ENCODE measurements at places on chromosomes 7 and 10.
A peak's percentile ranks its signal among the peaks of the same experiment; 100 is the strongest.

- no peak for DNase-seq
Observed at GRCh38 chr7:70027867-70028266, 429.6 kb downstream of the AUTS2 start.

DNA sequence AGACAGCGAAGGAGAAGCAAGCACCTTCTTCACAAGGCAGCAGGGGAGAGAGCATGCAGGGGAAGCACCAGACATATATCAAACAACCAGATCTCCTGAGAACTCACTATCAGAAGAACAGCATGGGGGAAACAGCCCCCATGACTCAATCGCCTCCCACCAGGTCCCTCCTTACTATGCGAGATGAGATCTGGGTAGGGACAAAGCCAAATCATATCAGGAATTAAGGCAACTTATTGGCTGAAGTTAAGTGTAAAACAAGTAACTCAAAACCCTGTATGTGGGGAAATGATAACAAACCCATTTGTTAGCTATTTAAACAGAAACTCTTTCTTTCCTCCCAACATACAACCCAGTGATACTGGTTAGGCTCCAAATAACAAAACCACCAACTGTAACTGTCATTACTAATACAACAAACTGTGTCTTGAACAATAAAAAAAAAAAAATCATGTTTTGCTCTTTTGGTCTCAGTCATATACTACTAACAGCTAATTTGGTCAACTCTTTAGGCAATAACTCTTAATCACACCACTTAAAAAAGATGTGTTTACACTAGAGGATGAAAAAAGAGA lies 57.8 kb downstream of the MINDY3 start:
- DNase-seq, result no peak

DNA sequence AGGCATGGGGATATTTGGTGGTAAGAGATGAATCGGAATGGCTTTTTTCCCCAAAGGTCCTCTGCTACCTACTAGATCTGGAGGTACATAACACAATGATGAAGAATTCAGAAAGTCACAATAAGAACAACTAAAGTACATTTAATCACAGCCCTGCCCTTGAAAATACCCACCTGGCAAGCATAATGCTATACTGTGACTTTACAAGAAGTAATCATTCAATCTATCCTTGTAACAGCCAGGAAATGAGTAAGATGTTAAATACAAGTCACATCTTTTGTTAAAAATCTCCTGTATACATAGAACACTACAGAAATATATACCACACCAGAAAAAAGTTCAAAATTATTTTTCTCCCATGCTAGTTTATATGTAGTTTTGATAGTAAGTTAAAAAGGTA lies 108.3 kb upstream of the ABCB5 start:
- no peak for DNase-seq

- no peak for DNase-seq
Observed at GRCh38 chr7:26526265-26526587, 234.6 kb downstream of the SNX10 start.

DNA sequence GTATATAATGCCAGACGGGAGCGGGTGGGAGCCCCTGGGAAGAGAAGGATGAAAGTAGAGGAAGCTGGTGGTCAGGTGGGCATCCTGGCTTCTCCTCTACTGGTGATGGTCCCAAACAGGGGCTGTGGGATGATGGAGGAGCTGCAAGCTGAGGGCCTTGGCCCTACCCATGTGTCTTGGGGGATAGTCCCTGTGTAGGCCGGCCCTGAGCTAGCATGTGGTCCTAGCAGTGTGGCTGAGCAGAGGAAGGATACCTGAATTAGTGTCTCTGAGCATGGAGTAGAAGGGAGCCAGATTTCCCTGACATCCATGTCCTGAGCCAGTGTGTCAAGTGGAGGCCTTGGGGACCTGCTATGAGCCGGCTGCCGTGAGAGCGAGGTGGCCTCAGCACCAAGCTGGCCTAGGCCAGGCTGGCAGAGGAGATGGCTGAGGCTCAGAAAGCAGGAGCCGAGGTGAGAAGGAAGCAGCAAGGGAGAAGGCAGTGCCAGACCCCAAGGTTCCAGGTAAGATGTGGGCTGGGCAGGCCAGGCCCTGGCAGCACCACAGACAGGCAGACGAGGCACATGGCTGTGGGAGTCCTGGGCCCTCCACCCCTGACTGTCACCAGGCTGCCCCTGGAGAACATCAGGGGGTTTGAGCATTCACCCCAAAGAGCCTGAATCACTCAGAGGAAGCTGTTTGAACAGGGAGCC lies 150.2 kb downstream of the ABCA13 start:
- DNase-seq, result no peak

DNA sequence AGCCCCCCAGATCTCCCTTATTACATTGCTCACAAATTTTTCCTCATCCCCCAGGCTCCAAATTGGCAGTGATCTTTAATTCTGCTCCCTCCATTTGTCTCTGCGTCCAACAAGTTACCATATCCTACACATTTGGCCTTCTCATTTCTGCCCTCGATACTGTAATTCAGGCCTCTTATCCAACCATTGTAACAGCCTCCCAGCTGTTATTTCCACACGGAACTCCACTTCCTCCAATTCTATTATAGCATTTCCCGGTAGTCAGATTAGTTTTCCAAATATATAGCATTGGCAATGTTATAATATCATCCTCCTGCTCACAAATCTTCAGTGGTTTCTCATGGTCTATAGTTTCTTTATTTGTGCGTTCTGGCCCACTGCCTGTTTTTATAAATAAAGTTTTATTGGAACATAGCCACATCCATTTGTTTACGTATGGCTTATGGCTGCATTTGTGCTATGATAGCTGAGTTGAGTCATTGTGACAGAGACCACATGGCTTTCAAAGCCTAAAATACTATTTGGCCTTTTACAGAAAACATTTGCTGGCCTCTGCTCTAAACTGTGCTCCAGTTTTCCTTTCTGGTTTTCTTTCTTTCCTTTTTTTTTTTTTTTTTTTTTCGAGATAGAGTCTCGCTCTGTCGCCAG lies 126.5 kb upstream of the ZNF438 start:
- DNase-seq, result no peak

DNA sequence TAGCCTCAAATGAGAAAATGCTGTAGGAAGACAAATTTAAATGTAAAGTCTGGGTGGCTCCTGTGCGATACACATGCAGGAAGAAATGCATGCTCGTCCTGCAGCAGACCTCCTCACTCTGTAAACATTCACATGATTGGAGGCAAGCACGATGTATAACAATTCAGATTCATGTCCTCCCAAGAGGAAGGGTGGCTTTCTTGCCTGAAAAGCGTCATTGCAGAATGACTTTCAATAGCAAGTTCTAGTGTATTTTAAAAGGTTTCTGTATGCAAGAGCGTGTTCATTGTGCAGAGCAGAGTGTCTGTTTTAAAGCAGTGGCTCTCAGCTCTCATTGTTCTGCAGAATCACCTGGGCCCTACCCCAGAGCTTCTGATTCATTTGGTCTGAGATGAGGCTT lies 170.3 kb upstream of the CELF2 start:
- no peak for DNase-seq

DNA sequence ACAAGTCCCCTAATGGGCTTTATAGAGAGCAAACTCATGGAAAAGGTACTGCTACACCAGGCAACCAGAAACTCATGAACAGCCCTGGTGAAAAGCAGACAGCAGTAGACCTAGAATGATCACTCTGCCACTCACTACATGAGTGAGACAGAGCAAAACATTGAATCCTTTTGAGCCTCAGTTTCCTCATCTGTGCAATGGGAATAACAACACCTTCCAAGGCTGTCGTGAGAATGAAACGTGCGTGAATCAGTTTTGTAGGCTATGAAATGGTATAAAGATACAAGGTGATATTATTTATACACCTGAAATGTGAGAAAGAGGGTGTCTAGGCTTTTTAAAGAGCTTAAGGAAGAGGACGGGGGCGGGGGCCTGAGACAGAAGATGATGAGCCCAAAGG lies 14.3 kb upstream of the PROSER2 start:
- no peak for DNase-seq

GRCh38 chr10:132400041-132400546 lies 3.1 kb downstream of the PWWP2B start:
- DNase-seq, result no peak

DNA sequence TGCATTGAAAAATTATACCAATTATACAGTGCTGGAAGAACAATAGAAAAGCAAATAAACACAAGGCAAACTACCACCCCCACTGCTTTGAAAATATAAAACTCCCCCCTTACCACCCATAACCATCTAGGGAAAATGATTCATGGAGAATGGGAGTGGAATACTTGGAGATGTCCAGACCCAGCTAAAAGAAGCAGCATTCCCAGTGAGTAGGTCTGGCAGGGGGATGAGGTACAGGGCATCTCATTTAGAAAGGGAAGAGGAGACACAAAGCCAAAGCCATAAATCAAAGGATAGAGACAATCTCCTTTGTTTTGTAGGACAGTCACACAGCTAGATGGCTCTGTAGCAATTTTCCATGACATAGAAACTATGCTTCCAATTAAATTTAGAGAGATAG lies 36.0 kb upstream of the DGKI start:
- DNase-seq, result no peak

- DNase-seq, result no peak
Observed at GRCh38 chr10:102241032-102241443, 274 bp downstream of the PITX3 start.

DNA sequence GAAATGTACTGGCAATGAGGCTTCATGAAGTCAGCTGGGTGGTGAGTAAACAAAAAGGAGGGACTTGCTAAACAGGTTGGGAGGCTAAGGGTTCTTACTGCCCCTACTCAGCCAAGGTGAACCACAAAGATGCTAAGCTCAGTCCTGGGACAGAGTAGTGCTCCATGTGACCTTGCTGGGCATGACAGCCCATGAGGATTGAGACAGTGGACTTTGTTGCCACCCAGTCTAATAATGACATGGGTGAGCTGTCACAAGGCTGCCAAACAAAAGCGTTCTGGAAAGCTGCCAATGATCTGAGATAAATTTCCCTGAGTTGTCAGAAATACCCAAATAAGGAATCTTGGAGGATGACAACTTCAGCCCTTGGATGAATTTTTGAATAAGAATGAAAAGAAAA lies 75.2 kb downstream of the CLEC2L start:
- no peak for DNase-seq

GRCh38 chr7:150371996-150372270 lies 3.3 kb downstream of the REPIN1 start:
- DNase-seq, result no peak

GRCh38 chr10:18293536-18294510 lies 153.6 kb downstream of the CACNB2 start:
- DNase-seq, result no peak

DNA sequence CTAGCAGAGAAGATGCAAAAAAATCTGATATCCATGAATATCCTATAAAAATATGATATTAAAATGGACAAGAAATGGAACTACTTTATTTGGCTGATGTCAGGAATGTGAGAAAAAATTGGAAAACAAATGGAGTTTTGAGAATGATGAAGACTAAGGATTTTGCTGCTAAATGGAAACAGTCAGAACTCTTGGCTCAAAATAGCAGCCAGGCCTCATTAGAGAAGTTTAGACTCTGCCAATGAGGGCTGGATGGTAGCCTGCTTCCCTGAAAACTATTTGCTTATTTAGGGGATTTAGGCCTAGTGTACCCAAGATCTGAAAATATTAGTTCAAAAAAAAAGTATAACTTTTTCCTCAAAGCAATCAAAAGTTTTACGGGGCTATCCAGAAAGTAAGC lies 458.5 kb downstream of the TFEC start:
- DNase-seq, result no peak

GRCh38 chr10:47257396-47258120 lies 42.4 kb upstream of the GDF10 start:
- peak; percentile 67 for DNase-seq

GRCh38 chr7:25754333-25754732 lies 397.7 kb upstream of the NFE2L3 start:
- DNase-seq, result no peak

DNA sequence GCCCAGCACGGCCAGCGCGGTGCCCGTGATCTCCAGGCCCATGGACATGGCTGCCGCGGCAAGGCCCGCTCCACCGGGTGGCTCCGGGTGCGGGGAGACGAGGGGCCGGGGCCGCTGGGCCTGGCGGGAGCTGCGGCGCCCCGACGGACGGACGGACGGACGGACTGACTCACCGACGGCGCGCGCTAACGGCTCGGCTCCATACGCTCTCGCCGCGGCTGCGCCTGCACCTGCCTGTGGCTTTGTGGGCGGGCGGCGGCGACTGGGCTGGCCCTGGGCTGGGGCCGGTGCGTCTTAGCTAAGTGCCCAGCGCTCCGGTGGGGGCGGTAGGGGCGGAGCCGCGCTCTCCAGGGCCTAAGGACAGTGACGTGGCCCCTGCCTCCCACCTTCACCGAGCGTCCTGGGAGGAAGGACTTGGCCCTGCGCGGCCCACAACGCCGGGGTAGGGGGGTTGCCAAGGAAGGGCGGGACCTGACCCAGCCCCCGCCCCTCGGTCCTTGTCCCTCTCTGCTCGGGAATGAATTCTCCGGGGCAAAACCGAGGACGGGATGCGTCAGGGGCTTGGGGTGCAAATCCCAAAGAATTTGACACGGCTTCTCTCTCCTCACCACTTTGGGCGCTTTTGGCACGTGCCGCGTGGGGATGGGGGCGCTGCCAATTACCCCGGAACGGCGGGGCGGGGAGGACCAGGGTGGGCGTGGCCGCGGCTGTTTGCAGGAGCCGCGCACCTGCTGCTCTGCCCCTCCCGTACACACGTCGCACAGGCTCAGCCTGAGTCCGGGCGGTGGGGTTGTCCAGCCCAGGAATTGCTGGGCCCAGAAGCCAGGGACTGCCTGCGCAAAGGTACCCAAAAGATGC lies at the start of gene CLDN3:
TSS of gene CLDN3 (minus strand) at position 269 of the 858 bp plus-strand sequence. CDS start at position 48, 221 bp downstream.
- DNase-seq, result no peak

GRCh38 chr10:71878327-71879034 lies 27.4 kb upstream of the PSAP start:
- peak; percentile 17 for DNase-seq

GRCh38 chr10:77420947-77421523 lies 216.6 kb downstream of the KCNMA1 start:
- no peak for DNase-seq

- no peak for DNase-seq
Observed at GRCh38 chr7:69962186-69963065, 364.2 kb downstream of the AUTS2 start.

DNA sequence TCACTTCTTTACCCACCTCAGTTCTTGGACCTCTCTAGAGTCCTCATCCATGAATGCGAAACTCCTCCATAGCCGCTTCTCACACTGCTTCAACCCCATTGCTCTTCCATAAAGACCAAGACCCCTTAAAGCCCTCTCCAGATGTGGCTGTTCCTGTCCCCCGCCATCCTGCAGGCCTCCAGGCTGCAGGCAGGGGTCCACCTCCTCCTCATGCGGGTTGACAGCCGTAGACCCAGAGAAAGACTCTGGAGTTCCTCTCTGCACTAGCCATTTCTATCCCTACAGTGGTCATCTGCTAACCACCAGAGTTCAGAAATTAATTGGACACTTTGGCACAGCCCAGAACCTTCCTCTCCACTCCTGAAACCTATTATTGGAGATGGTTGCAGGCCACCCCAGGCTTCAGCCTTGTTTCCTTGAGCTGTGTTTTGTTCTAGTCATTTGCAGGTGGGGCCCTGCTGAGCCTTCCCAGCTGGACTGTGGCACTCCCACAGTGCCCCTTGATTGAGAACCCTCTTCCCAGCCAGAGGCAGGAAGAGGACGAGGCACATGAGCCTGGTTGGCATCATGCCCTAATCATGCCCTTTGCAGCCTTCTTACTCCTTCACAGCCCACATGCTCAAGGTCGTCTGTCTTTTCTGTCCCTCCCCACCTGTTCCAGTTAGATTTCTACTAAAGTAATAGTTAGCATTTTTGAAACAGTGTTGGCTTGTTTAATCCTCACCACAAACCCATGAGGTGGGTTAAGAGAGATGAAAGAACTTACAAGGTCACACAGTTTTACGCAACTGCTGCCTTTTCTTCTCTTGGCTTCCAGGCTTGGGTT lies 23.9 kb downstream of the CUL1 start:
- DNase-seq, result no peak

- peak; percentile 49 for DNase-seq
Observed at GRCh38 chr7:143362131-143363015, at the start of gene FAM131B. Gene FAM131B (minus strand): TSS chr7:143362713. CDS start chr7:143362603, 110 bp downstream.

- no peak for DNase-seq
Observed at GRCh38 chr7:158273138-158273651, 314.4 kb downstream of the PTPRN2 start.
